Fibroblast of skin of left biceps (primary cell): ENCODE measurements at places on chromosomes 1 and 21.

DNA sequence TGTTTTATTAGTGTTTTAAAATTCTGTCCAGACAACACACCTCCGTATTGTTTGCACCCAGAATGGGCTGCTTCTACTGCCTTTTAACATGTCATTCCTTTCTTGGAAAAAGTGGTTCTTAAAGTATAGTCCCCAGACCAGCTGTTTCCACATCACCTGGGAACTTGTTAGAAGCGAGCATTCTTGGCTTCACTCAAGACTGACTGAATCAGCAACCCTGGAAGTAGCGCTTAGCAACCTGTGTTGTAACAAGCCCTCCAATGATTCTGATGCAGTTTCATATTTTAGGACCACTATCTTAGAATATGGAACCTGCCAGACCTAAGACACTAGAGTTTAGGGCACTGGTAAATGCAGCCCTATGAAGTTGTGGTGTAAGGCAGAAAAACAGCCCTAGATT, 6.0 kb upstream of the PPIE start:
- no peak for DNase-seq

GRCh38 chr1:80349218-80349617, 1342.7 kb upstream of the ADGRL4 start:
- DNase-seq, result no peak

GRCh38 chr1:234782791-234783190, 172.8 kb upstream of the IRF2BP2 start:
- DNase-seq, result no peak

GRCh38 chr1:187038784-187039183, 210.0 kb downstream of the PLA2G4A start:
- DNase-seq, result no peak

- DNase-seq, result no peak
Observed at GRCh38 chr21:14975136-14975919, 89.5 kb downstream of the NRIP1 start.

GRCh38 chr1:221788466-221788865, 46.6 kb upstream of the DUSP10 start:
- DNase-seq, result no peak

- DNase-seq, result no peak
Observed at GRCh38 chr1:233554037-233554436, 59.9 kb upstream of the KCNK1 start.

- DNase-seq, result no peak
Observed at GRCh38 chr1:240352769-240353168, 259.2 kb downstream of the GREM2 start.

- DNase-seq, result no peak
Observed at GRCh38 chr1:226575739-226576378, 27.3 kb downstream of the STUM start.

DNA sequence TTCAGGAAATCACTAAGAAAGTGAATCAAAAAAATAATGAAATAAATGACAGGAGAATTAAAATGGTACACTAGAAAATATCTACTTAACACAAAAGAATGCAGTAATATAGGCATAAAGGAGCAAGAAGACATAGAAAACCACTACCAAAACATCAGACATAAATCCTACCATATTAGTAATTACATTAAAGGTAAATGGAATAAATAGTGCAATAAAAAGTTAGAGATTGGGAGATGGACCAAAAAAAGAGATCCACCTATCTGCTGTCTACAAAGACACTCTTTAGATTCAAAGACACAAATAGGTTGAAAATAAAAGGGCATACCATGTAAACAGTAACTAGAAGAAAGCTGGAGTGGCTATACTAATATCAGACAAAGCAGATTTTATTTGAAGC, 167.0 kb upstream of the SAMSN1 start:
- DNase-seq, result no peak

DNA sequence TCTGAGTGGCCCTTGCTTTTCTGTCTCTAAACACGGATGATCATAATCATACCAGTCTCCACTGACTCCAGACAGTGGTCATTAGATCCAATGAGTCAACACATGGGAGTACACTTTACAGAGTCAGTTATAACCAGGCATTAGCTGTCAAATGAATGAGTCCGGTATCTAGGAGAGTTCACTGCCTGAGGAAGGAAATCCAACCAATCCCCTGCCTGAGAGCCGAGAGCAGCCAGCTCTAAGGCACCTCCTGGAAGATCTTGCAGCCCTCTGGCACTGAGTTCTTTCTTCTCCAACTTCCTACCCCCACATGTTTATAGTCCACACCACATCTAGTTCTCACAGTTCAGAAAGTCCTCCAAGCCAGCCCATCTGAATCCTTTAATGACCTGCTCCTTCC, 29.4 kb upstream of the RBM15 start:
- no peak for DNase-seq

DNA sequence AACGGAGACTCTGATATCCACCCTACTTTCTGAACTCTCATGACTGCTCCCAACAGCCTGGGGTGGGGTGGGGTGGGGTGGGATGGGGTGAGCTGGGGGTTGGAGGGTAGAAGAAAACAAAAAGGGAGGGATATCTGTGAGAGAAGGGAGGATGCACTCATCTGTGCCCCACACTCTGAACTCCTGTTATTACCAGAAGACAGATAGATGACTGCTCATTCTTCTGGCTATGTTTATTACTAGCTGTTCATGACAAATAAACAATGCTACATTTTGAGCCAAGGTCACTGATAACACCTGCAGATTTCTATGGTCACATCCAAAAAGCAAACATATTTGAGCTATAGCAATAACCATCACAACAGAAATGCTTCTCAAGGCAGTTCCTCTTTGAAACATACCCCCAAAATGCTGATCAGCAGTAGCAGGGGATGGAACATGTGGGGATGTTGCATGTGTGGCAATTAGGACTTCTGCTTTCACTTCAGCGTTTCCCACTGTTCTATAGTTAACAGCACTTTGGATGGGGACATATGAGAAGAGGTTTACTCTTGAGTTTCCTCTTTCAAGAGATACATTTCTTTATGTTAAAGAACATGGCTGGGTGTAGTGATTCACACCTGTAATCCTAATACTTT, 43.3 kb downstream of the GPR3 start:
- no peak for DNase-seq

GRCh38 chr1:158398818-158399514, at the start of gene OR10T2:
Gene OR10T2, minus strand, starts transcription at chr1:158399466. Its CDS starts 0 bp downstream, at chr1:158399466.
- DNase-seq, result no peak

DNA sequence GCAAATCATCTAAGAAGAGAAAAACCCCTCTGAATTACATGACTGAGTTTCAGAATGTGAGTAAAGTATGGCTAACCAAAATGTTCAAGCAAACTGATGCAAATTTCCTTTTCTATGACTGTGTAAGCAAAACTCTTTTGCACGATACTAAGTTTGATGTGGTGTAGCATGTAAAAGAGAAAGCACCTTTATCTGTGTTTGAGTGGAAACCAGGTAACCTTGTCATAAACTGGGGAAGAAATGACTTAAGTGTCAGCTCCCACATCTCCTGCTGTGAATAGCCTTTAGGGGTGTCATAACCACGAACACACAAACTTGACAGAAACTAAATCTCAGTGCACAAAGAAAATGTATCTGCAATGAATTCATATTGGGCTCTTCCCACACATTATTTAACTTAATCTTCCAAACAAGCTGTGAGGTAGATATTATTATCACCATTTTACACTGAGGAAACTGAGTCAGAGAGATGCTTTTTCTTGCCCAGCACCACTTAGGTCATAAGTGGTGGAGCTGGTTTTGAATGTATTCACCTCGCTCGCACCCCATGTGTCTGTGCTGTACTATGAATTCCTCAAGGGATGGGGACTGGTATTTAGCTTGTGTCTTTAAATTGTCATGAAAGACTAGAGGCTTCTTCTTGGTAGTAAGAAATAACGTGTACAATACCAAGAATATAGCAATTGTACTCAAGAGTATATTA, 32.9 kb upstream of the IL12RB2 start:
- no peak for DNase-seq

DNA sequence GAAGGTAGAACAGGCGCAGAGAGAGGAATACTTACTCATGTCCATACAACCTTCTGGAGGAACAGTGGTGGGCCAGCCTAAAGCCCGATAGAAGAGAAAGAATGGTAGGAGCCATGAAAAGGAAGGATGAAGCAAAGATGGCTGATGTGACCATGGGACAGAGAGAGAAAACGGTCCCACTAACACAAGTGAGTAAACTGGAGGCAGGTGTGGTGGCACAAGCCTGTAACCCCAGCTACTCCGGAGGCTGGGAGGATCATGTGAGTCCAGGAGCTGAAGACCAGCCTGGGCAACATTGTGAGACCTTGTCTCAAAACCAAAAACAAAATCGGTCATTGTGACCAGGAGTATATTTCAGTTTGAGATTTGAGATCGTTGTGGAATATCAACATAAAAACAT, 49.4 kb downstream of the C1orf198 start:
- DNase-seq, result no peak

GRCh38 chr1:26357121-26357602, 3.2 kb upstream of the CRYBG2 start:
- no peak for DNase-seq

DNA sequence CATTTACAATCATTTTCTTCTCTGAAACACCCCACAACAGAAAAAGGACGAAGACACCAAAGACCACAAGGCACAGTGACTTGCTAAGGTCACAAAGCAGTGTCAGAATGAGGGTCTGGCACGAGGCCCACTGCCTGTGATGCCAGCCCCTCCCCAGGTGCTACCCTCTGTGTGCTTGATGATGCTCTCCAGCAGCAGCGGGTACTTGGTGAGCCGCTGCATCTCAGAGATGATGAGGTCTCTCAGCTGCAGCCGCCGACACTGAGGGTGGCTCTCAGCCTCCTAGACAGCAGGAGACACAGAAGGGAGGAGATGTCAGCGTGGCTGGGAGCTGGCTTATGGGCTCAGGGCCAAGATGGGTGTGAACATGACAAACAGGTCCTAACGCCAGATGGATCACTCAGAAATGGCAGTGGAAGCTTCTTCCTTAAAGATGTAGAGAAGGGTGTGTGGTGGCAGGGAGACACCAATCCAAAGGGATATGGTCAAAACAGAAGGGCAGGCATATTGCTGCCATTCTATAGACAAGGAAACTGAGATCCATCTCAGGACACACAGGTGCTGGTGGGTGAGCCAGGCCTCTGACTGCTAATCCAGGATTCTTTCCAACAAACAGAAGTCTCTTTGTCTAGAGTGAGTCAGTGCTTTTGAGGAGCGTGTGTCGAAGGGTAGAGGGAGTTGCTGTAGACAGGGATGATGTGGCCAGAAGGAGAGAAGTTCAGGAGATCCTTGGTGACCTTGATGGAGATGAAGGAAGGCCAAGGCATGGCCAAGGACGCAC, 25.6 kb downstream of the LRRC71 start:
- no peak for DNase-seq

DNA sequence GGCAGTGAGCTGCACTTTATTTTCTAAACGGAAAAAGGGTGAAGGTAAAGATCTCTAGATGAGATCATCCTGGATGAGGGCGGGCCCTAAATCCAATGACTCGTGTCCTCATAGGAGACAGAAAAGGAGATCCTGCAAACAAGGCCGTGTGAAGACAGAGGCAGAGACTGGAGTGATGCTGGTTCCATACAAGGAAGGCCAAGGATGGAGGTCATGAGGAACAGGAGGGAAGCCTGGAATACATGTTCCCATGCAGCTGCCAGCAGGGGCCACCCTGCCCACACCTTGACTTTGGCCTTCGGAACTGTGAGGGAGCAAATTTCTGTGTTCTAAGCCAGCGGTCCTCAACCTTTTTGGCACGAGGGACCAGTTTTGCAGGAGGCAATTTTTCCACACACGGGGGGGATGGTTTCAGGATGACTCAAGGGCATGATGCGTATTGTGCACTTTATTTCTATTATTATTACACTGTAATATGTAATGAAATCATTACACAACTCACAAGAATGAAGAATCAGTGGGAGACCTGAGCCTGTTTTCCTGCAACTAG, 94.3 kb downstream of the PSMG1 start:
- DNase-seq, result no peak

DNA sequence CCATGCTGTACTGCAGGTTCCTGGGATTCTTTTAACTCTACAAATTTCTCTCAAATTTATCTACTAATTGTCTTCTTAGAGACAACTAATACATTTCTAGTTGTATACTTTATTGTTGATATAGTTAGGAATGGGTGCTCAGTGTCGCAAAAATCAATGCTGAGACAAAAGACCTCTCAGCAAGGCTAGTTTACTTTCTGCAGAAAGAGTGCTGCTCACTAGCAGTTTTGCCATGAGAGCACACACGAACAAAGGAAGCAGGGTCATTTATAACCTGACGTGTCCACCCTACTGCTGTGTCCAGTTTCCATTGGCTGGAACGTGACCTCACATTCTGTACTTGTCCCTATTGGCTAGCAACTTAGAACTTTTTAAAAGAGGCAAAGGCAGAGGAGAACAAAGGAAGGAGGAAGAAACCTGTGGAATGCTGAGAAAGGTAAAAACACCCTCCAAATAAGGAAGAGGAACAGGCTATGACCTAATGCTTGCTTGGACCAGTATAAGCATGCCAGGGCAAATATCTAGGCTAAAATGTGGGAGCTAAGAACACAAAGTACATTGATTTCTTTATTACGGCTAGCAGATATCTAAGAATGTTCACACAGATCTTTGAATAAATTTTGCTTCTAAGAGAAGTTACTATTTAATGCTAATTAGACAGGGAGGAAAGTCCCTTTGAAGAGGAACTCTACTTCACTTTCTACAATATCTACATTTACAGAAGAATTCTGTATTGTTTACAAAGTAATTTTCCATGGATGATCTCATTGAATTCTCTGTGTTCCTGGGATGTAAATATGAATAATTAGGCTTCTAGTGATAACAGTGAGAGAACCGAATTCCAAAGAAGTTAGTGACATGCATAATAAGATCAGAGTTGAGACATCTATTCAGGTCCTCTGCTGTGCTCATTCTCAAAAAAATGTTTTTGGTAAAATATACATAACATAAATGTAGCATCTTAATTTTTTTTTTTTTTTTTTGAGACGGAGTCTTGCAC, 86.0 kb upstream of the MAP10 start:
- DNase-seq, result no peak

DNA sequence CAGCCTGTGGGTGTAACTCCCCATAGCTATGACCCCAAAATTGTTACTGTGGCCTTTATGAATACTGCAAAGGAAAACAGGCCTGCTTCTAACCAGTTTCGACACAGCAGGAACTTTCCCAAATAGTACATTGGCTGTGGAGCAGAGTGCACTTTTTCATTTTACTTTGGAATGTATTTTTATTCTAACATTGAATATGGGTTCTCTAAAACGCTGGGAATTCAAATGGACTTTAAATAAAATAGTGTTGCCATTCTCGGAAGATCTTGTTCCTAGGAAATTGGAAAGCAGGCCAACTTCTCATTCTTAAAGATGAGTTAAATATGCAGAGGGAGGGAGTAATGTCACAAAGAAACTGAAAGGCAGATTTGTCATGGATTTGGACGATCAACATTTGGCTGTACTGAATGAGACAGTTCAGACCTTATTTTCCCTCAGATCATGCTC, 39.6 kb upstream of the ARHGAP29 start:
- DNase-seq, result no peak

DNA sequence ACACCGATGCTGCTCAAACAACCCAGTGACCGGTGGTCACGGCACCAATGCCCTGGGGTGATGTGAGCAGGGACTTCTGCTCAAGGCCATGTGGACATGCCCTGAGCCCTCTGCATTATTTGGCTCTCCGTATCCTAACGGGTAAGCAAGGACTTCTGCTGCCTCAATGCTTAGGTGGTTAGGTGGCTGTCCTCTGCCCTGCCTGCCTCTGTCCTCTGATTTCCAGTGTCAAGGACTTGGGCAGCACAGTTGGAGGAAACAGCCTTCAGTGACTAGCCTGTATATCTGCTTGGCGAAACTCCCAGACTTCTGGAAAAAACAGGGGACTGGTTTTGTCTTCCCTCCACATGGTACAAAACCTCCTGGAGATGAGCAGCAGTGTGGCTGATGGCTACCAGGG, 34.5 kb downstream of the DNAJC11 start:
- DNase-seq, result no peak
